D341Med (cell line): ENCODE measurements at places on chromosomes 16 and 17.

DNA sequence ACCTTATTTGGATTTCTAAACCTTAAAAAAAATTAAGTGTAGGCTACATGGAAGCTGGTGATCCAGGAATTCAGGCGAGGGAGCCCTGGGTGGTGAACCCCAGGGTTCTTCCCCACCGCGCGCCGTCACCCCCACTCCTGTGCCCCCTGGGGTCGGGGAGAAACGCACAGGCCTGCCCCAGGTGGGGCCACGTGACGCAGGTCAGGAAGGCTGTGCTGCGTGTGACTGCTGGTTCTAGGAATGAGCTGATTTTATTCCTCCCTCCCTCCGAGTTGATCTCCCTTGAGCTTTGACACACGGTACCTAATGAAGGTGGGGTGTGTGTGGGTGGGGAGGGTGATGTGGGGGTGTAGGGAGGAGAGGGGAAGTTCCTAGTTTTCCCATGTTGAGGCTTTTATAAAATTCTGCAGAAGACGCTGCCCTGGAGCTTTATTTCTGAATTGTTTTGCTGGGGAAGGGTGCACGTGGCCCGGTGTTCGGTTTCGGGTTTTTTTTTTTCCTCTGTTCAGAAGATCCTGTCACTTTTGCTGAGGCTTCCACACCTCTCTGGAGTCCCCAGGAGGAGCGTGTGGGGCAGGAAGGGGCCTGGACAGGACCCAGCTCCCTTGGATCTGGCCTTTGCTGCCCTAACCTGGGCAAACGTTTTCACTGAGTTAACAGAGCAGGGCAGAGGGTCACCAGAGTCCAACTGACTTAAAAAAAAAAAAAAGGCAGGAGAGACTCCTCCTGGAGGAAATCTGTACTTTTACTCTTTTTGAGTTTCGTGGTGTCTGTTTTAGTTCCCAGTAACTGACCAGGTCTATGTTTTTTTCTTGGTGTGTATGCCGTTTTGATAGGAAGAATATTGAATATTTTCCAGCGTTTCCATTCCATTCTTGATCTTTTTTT, 55.8 kb upstream of the GSE1 start:
- DNase-seq = peak; percentile 66

GRCh38 chr16:19128454-19129200, 14.9 kb downstream of the ITPRIPL2 start:
- DNase-seq = peak; percentile 53

GRCh38 chr16:11484691-11485258, 101.9 kb downstream of the LITAF start:
- no peak for DNase-seq

DNA sequence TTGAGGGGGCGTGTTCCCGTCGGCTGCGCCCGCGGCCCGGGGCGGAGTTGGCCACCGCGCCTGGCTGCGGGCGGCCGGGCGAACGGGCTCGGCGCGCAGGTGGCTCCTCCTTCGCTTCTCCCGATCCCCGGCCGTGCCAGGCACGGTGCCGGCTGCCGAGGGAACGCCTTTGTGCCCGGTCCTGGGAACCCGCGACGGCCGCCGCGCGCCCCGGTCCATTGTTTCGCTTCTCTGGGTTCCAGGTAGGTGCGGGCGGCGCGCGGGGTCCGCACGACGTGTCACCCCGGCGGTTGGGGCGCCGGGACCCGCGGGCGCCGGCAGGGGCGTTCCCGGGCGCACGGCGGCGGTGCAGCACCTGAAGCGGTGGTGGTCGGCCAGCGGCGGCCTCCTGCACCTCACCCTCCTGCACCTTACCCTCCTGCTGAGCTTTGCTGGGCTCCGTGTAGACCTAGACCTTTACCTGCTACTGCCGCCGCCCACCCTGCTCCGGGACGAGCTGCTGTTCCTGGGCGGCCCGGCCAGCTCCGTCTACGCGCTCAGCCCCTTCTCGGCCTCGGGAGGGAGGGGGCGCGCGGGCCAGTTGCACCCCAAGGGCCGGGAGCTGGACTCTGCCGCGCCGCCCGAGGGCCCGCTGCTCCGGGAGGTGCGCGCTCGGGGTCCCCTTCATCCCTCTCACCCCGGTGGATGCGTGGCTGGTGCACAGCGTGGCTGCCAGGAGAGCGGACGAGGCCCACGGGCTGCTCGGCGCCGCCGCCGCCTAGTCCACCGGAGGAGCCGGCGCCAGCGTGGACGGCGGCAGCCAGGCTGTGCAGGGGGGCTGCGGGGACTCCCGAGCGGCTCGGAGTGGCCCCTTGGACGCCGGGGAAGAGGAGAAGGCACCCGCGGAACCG, 99.9 kb downstream of the EFCAB13 start:
- peak; percentile 48 for DNase-seq

DNA sequence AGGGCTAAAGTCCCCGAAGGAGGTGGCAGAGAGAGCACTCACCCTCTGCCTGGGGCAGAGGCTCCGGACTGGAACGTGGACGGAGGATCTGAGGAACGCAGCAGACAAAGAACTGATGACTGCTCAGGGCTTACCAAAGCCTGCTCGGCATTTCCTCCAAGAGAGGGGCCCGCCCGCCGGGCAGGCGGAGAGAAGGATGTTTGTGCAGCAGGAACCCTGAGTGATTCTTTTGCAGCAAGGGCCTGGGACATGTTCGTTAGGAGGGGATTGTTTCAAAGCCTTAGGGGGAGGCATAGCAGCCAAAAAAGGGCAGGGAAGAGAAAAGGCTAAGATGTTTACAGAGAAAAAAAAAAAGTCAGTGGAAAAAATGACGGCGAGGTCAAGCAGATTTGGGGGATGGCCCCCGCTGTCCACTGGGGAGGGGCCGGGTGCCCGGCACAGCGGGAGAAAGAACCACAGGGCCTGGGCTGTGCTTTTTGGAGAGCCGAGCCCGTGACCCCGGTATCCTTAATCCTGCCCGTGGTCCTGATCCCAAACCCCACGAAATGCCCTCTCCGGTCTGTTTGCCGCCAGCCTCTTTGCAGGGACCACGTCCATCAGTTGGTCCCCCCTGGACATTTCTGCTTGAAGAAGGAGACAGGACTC, 129.3 kb downstream of the NTN1 start:
- DNase-seq = no peak

- peak; percentile 86 for DNase-seq
Observed at GRCh38 chr17:76547183-76547641, 7.4 kb downstream of the PRCD start.

DNA sequence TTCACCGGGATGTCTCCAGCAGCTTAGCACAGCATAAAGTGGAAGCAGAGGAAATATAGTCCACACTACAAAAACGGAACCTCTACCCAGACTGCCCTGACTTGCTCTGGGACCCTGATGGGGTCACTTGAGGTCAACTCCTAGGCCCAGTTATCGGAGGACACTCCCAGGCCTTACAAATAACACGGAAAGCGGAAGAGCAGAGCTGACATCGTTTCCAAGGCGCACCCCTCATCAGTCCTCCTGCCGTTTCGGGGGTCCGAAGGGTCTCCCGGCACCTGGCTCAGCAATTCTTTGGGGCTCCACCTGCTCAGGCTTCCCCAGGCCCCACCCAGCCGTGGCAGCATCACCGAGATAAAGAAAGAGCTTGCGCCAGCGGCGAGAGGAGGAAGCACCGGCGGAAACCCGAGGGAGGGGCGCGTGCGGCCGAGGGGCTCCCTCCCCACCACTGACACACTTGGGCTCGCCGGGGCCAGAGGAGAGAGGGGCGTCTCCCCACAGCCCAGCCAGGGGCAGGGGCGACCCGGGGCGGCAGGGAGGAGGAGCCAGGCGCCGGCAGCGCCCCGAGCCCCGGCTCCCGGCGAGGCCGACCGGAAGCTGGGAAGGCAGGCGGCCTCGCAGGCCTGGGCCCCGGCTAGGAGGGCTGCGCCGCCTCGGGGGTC, 727 bp downstream of the CORO7 start:
- peak; percentile 72 for DNase-seq

- DNase-seq = no peak
Observed at GRCh38 chr16:86355531-86355930, 154.8 kb upstream of the FOXF1 start.

- no peak for DNase-seq
Observed at GRCh38 chr17:79075446-79075750, 774 bp downstream of the ENGASE start.

- no peak for DNase-seq
Observed at GRCh38 chr17:4234401-4234800, 29.4 kb downstream of the ANKFY1 start.

DNA sequence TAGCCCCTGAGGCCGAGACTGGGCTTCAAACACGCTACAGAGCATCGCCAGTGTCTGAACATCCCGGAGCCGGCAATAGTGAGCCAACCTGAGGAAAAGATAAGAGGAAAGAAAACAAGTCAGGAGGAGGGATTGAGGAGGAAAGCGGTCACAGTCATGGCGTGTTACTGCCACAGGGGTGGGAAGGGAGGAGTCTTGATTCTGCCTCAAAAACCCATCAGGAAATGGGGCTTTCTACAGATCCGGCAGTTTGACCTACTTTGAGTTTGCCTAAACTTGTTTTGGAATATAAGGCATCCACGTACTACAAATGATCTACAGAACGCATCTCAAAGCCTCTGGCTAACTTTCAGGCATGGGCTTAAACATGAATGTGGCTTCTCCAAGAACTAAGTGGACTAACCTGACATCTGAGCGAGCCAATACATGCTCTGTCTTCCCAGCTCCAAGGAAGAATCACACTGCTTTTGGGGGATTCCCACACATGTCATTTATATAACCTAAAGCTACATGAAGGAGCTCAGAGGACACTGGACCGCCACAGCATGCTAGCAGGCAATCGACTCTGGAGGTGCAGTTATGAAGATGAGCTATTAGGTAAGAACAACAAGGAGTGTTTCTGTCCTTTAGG, 96.6 kb downstream of the WDR59 start:
- DNase-seq = no peak

DNA sequence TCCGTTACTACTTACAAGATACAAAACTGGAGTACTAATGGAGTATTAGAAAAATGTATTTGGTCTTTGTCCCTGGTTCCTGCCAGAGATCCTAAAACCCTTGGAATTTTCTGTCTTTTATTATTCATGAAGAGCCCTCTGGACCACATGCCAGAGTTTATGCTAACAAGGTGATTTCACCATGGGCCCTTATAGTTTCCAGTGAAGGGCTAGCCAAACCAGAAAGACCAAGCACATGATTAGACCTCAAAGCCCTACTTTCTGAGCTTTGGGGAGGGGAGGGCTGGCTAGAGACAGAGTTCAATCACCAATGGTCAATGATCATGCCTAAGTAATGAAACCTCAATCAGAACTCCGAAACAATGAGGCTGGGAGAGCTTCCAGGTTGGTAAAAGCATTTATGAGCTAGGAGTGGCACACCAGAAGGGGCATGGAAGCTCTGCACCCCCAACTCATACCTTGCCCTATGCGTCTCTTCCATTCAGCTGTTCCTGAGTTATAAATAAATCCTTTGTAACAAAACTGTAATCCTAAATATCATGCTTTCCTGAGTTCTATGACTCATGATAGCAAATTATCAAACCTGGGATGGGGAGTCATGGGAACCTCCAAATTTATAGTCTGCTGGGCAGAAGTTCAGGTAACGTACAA, 10.4 kb downstream of the DCUN1D3 start:
- DNase-seq = no peak

DNA sequence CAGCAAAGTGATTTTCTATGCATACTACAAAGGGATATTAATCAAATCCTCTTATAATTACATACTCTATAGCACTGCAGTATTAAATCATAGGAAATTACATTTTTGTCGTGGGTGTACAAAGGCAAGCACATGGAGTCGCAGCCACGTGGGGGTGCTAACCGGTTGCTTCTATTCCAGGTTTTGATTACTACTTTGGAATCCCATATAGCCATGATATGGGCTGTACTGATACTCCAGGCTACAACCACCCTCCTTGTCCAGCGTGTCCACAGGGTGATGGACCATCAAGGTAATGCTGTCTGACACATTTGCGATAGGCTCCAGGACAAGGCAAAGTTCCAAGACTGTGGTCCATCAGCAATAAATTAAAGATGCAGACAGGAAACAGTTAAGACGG, 60.1 kb downstream of the ARSG start:
- peak; percentile 63 for DNase-seq

DNA sequence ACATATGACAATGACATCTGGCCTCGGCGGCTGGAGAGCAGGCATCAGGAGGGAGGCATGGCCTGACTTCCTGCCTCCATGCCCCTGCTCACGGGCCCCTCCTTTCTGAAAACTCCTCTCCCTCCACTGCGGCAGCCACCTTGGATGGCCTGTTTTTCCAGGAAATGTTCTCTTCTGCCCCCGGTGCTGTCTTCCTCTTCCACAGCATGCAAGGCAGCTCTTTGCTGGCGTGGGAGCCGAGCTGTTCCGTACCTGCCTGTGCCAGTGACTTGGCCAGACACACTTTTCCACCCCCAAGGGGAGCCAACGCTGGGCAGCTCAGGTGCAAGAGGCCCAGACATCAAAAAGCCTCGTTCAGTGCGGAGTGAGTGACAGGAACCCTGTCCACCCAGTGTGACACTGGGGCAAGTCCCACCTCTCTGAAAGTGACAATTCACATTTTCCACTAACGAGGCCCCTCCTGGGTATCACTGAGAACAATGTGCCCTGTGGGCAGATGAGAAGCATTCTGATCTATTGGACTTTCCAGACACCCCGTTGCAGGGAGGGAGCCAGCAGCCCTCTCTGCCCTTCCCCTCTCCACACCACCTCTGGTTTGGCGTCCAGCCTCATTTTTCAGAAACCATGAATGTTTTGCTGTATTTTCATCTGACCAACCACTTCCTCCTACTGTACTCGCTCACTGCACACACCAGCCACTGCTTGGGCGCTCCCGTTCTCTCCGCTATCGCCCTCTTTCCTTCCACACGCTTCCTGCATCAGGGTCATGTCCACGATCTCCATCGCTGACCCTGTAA, 31.2 kb downstream of the NSMCE1 start:
- DNase-seq = no peak

- no peak for DNase-seq
Observed at GRCh38 chr16:1614456-1615102, 2.4 kb downstream of the CRAMP1 start.

GRCh38 chr16:85285681-85286065, 173.4 kb upstream of the CIBAR2 start:
- no peak for DNase-seq

DNA sequence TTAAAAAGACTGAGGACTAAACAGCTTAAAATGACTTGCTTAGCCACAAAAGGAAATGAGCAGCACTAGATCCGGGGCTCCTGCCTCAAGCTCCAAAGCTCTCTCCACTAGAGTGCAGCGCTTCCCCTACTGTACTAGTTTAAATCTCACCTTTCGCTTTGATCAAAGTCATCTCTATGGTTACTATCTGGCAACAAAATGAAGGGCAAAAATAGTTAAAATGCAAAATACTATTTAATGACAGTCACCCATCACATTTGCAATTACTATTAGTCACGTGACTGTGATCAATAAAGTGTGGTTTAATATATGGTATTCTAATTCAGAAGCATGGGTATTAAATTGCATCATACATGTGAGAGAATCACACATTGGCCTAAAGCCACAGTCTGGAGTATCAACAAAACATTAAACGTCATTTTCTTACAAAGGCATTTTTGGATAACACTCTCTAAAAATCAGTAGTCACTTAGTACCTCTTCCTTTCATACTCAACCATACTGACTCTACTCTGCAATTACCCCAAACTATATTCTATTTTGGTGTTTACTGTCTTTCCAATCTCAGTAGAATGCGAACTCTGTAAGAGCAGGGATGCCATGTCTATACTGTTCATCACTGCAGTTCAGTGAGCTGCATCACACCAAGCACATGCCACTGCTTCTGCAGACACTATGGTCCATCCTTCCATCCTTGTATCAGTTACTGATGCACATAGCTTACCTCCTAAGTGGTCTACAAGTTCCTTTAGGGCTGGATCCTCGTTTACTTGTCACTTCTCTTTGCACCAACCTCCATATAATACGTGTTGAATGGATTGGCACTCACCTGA, 6.2 kb downstream of the PSMD12 start:
- peak; percentile 77 for DNase-seq
